Heart right ventricle (tissue), 16 donors: ENCODE measurements at places on chromosomes 7 and 10. TPM values are rescaled to one million over a fixed set of nuclear protein-coding genes. Genes with fewer than 3 reads are reported as not detected.

- no peak overlapping the region for H3K27ac ChIP-seq
- H3K27me3 ChIP-seq: peaks cover 73% of the 10 kb centered on the region
- peak overlapping the region; percentile 37 for H3K4me3 ChIP-seq
Observed at GRCh38 chr10:93074147-93074596, 479 bp downstream of the CYP26A1 start.

- no peak for DNase-seq
- H3K27ac ChIP-seq: no peak overlapping the region
- no peaks in the 10 kb centered on the region for H3K36me3 ChIP-seq
Observed at GRCh38 chr10:130040817-130041330, 69.8 kb downstream of the C10orf143 start.

SP8 gene
- total RNA-seq: not detected

- H3K36me3 ChIP-seq: no peaks in the 10 kb centered on the region
- no peak for DNase-seq
- H3K27me3 ChIP-seq: no peaks in the 10 kb centered on the region
- no peak overlapping the region for H3K4me3 ChIP-seq
- H3K4me1 ChIP-seq: no peaks in the 10 kb centered on the region
- H3K27ac ChIP-seq: no peak overlapping the region
Observed at GRCh38 chr7:48365010-48365409, 193.8 kb downstream of the ABCA13 start.

- H3K27me3 ChIP-seq: no peaks in the 10 kb centered on the region
- no peak overlapping the region for H3K4me3 ChIP-seq
- H3K36me3 ChIP-seq: no peaks in the 10 kb centered on the region
- no peak for DNase-seq
- H3K4me1 ChIP-seq: no peaks in the 10 kb centered on the region
Observed at GRCh38 chr7:2092279-2092678, 140.5 kb downstream of the MAD1L1 start.
